RWPE2 (cell line): ENCODE measurements at places on chromosomes 3 and 15.

DNA sequence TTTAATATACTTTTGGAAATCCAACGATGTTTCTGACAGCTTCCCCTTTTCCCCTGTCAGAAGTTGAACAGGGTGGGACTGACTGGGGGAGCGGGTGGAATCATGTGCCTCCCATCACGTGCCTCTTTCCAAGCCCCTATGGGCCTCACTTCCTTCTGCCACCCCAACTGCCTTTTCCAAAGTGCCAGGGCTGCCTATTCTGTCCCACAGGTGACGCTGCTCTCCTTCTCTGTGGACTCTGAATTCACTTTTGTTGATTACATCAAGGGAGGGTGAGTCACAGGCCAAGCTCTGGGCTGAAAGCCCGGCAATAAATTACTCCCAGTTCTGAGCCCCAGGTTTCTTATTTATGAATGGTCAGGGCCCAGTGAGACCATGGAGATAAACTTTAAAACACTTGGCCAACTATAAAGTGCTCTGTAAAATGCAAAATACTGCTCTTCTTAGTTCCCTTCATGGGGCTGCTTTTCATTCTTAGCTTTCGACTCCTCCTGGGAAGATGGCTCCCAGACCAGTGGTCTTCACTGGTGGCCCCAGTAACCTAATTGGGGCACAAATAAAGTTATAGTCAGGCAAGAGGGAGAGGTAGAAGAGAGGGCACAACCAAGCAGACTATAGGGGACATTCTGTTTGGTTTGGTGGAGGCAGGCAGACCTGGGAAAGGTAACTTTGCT lies 12.3 kb downstream of the CPNE9 start:
- peak; percentile 67 for DNase-seq

DNA sequence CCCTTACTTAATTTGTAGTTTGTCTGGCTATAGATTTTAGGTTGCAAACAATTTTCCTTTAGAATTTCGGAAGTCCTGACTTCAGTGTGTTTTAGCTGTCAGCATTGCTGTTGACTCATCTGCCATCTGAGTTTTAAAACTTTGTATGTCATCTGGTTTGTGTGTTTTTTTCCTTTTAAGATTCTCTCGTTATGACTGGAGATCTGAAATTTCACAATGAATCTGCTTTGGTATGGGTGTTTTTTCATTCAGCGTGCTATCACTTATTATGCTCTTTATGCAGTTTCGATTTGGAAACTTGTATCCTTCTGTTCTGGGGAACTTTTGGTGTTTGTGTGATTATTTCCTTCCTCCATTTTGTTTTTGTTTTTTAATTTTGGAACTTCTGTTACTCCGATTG lies 53.7 kb upstream of the ZNF280D start:
- DNase-seq = no peak

- no peak for DNase-seq
Measured at GRCh38 chr3:140097874-140098635, 163.1 kb downstream of the CLSTN2 start.

DNA sequence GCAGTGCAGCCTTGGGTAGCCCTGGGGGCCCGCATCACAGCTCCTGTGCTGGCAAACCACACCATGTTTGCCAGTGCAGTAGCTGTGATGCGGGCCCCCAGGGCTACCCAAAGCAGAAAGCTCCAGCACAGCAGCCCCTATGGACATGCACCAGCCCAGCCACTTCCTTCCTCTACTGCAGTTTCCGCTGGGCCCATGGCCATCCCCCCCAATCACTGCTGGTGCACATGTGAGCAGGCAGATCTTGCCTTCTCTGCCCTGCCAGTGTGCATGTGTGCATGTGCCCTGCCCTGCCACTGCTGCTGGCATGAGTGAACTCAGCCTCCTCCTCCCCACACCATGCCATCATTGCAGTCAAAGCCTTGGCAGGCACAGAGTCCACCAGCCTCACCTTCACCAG lies 20.1 kb upstream of the MINAR1 start:
- DNase-seq = no peak

GRCh38 chr3:118863731-118864322 lies 170.8 kb downstream of the IGSF11 start:
- no peak for DNase-seq

- DNase-seq = no peak
Measured at GRCh38 chr3:67685499-67685898, 31.1 kb upstream of the SUCLG2 start.

GRCh38 chr15:89364741-89365450 lies 30.3 kb upstream of the POLG start:
- DNase-seq = peak; percentile 69

GRCh38 chr15:50049871-50050270 lies 69.2 kb downstream of the ATP8B4 start:
- no peak for DNase-seq

- DNase-seq = no peak
Measured at GRCh38 chr3:196775938-196776337, 36.3 kb downstream of the PAK2 start.

- DNase-seq = no peak
Measured at GRCh38 chr15:82539691-82540054, 584 bp downstream of the RPS17 start.

DNA sequence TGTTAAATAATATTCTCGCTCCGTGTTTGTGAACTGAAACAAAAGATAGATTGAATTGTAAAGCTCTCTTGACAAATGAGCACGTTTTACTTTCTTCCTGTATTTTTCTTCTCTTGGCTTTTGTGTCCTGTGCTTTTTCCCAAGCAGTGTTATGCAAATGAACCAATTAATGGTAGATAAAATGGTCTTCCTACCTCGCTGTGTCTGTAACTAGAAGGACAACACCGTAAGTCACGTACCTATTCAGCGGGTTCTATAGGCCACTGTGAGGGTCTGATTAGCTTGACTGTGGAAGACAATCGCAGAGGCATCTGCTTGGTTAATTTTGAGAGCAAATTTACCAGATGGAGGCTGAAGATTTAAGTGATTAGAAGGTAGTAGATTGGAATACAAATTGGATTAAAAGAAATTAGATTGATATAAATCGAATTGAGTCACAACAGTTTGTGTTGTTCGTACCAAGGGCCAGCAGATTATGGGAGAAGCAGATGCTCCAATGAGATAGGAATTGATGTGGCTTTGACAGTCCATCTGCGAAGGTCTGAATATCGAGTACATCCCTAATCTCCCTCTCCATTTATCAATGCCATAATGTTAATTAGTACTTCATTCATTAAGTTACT lies 40.2 kb downstream of the ROBO2 start:
- DNase-seq = no peak

- DNase-seq = no peak
Measured at GRCh38 chr3:62758296-62759066, 116.7 kb downstream of the CADPS start.

DNA sequence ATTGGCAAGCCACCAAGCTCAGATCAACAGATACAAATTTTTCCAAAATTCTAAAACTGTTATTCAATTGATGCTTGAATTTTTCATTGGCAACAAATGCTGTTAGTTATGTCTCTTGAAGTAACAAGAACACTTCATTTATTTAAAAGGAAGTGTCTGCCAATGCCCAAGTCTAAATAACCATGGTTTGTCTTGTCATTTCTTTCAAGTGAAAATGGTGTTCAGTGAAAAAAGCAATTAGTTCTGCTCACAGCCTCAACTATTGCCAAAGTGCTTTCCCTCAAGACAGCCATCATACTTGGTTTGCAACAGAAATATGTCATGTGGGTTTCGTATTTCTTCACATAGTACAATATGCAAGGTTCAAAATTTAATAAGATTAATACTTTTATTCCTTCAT lies 312.6 kb upstream of the LMCD1 start:
- no peak for DNase-seq

GRCh38 chr3:129913618-129914017 lies 20.1 kb upstream of the TMCC1 start:
- DNase-seq = no peak

DNA sequence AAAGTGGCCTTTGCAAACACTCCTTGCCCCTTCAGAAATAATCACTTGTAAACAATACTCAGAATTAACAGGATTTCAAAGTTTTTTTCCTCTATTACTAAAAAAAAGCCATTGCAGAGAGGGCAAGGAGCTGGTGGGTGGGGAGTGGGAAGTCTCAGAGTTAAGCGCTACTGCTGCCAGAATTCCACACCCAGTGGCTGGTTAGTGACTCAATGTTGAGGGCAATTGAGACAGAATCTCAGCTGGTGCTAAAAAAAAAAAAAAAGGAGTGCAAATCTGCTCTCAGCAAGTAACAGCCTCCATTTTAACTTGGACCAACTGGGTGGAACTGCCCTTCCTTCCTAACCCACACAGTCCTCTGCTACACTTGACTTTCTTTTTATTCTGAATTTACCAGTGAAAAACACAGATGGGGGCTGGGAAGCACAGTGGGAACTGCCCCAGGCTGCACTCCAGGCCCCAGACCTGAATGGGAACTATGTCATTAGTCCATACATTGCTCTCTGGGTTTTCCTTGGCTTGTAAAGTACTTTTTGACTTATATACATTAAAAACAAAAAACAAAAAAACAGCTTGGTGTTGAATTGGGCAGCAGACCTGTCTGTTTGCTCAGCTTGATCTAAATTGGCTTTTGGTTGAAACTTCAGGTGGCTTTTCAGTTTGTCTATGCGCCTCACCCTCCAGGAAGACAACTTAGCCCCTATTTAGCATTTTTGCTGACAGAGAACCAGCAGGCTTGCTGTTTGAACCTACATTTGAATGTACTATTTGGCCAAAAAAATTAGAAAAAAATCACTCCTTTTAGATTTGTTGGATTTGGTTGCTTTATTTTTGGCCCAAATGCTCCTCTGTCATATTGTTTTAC lies 357.8 kb upstream of the TBL1XR1 start:
- no peak for DNase-seq

GRCh38 chr15:72491768-72492167 lies 17.6 kb downstream of the ARIH1 start:
- no peak for DNase-seq

- DNase-seq = peak; percentile 9
Measured at GRCh38 chr3:127688022-127688415, 15.3 kb downstream of the ABTB1 start.

DNA sequence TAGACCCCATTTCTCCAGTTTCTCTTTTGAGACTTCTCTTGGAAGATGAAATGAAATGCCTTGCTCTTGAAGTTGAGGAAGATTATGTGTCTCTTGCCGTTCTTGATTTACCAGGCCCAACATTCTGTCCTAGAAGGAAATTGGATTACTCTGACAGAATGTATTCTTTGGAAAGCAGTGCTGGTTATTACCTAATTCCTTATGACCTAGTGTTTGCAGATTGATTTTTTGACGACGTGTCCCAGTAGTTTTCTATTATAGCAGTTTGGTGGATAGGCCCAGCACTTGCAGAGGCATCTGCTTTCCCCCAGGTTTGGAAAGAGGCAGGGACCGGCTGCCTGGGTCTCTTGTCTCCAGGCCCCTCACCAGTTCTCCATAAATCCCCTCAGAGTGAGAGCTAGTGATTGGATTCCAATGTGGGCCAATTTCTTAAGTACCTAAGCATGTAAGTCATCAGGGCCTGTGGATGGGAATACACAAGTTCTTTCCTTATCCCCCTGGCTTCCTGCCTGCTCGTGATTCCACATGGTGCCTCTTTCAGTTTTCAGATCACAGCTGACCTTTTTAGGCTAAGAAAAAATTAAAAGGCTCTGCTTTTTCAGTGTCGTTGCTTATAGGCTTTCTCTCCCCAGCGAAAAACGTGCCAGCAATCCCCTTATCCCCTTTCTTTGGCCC lies 50.2 kb downstream of the EPHB3 start:
- no peak for DNase-seq

DNA sequence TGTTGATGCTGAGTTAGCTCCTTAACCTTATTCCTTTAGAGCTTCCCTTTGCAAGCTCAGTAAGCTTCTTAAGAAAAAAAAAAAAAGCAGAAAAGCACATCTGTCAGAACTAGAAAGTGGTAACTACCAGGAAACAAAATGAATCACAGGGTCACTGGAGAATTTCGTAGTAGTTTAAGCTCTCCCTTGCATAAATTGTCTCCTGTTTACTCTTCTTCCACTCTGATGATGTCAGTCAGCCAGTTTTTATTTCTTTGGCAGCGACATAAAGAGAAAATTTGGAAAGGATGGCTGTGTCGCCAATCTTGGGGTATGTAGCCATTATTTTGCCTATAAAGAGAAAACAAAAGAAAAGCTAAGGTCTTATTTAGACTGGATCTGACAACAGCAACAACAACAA lies 3.2 kb upstream of the GABRR3 start:
- DNase-seq = no peak

DNA sequence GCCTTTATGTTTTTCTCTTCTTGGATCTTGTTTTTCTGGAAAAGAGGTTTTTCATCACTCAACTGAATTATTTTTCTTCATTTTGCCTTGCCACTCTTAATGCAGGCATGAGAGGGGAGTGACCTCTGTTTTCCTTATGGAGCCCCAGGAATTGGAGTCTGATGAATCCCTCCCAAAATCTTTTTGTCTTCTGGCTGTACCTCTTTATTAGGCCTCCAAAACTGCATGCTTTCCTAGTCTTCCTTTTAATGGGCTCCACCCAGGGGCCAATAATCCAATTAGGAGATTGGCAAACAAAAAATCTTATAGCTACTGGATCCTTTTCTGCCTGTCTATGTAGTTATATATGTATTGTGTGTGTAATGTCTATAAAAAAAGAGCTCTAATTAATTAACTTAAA lies 192.4 kb upstream of the PEX5L start:
- DNase-seq = no peak

- DNase-seq = no peak
Measured at GRCh38 chr3:31758322-31758965, 222.6 kb downstream of the OSBPL10 start.

DNA sequence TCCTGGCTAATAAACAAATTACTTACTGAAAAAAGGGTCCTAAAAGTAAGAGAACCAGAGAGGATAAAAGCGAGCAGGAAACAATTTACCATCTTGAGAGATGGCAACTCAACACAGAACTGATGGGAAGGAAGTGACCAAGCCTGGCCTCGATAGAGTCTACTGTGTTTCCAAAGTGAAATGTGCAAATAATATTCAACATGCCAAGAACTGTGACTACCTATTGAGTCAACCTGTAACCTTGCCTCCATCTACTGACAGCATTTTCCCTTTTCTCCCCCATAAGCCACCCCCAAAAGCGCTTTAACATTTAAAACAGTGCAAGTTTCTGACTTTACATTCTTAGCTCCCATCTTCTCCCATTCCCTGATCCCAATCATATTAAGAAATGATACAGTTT lies 75.4 kb upstream of the PSMD6 start:
- no peak for DNase-seq

GRCh38 chr3:15160662-15161061 lies 45.4 kb upstream of the CAPN7 start:
- DNase-seq = no peak

DNA sequence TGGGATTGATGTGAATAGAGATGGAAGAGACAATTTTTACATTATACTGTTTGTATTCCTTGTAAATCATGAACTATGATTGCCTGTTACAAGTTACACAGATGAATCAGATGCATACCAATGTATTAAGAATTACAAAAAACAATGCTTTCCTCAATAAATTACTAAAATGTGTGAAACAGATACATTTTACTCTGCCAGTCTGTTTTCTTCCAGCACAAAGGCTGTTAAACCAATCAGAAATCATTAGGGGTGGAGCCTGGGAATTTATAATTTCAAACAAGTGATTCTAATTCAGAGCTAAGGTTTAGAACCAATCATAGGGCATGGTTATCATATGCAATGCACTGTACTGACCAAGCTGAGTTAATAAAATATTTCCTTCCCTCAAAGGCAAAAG lies 21.8 kb upstream of the ANKRD28 start:
- DNase-seq = no peak
